NCI-H1417 treated with DMSO at 0.1 percent for 48 hours (cell line): ENCODE measurements at places on chromosomes 1 and 21.

GRCh38 chr21:28871388-28872010, 121.2 kb downstream of the LTN1 start:
- DNase-seq: no peak

DNA sequence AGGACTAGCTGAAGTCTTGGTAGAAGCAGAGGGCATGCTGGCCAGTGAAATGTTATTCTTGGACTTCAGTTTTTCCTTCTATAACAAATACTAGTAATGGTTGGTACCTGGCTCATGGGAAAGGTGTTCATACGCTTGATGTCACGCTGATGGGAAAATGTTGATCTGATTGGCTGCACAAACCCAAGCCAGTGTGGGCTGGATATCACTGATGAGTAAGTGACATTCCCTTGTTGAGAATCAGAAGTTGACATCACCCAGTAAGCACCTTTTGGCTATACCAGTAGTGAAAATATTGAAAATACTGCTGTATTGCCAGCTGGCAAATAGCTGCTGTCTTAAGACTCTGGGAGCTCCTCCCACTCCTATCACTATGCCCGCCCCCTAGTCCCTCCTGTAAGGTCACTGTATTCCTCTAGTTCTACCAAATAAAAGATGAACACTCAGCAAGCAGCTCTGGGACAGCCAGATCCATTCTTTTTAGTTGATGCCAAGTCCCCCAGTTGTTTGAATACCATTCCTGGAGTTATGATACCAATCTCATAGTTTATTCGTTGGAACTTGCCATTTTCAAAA, 168.2 kb downstream of the GRIK1 start:
- no peak for DNase-seq

- peak; percentile 74 for DNase-seq
Observed at GRCh38 chr1:45687754-45688740, at the start of gene TMEM69. TSS of gene TMEM69 (plus strand) at chr1:45688181. CDS start at chr1:45691069, 2,888 bp downstream.

DNA sequence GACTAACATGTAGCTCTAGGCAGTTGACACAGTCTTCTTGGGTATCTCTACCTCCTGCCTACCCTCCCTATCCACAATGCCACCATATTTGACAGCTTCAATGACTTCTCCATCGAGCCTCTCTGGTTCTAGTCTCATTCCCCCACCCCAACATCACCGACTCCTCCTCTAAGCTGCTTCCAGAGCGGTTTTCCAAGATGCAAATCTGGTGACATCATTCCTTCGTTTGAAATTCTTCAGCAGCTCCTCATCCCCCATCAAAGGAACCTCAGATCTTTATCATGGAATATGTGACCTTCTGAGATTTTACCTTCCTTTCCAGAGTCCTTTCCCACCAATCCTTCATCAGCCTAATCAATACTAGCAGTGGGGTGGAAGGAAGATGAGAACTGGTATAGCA, 352.4 kb upstream of the RUNX1 start:
- no peak for DNase-seq

DNA sequence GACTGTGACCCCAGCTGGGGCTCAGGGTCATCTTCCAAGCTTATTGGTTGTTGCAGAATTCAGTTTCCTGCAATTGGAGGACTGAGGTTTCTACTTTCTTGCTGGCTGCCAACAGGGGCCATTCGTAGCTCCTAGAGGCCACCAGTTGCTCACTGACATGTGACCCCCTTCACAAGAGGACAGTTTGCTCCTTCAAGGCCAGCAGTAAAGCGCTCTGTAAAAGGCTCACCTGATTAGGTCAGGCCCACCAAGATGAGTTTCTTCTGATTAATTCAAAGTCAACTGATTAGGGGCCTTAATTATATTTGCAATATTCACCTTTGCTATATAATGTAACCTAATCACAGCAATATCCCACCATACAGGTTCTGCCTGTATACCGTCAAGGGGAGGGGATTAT, 68.9 kb downstream of the SLC9A1 start:
- DNase-seq: no peak

DNA sequence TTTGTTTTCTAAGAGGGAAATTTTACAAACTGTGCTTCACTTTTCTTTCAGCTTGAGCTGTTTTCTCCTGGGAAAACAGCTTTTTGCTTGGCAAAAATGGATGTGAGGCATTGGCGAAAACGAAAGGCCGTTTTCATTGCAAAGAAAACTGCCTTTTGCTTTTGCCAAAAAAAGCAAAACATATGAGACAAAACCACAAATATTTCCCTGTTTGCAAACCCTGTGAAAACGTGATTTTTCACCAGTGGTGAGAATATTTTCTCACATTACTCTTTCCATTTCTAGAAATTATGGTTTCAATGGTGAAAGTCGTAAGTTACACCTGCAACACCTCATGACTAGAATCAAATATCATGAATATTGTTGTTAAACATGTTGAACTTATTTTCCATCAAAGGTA, 74.0 kb upstream of the ZBTB18 start:
- no peak for DNase-seq

GRCh38 chr1:37323486-37324377, 150.6 kb upstream of the ZC3H12A start:
- DNase-seq: no peak

DNA sequence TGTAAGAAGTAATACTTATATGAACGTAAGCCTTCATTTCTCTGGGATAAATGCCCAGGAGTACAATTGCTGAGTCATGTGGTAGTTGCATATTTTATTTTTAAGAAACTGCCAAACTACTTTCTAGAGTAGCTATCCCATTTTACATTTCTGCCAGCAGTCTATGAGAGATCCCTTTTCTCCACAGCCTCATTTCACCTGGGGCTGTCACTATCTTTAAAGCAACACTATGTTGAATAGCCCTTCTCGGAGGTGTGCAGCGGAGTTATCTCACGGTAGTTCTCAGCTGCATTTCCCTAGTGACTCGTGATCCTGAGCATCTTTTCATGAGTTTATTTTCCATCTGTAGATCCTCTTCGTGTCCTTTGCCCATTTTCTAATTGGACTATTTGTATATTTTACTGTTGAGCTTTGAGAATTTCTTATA, 93.4 kb downstream of the ADARB1 start:
- no peak for DNase-seq

- no peak for DNase-seq
Observed at GRCh38 chr1:196535727-196536126, 72.5 kb downstream of the KCNT2 start.

DNA sequence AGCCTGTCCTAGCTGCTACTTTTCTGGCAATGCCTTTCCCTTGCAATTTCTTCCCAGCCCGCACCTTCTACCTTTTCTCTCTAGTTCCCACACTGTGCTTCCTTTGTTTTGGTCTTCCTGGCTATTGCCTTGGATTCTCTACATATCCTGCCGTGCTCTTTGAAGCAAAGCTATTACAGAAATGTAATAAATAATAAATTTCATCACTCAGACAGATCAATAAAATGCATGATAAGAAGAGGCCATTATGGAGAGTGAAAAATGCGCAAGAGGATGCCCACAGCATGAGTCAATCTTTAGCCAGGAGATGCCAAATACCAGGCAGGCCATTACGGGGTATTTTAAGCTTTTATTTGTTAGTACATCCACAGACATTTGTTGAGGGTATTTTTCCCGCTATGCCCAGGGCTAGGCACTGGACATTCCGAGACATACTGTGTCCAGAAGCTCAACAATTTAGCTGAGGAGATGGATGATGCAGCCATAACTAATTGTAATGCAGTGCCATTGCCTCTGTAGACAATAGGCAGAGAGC, 163.6 kb downstream of the ST6GALNAC3 start:
- no peak for DNase-seq

DNA sequence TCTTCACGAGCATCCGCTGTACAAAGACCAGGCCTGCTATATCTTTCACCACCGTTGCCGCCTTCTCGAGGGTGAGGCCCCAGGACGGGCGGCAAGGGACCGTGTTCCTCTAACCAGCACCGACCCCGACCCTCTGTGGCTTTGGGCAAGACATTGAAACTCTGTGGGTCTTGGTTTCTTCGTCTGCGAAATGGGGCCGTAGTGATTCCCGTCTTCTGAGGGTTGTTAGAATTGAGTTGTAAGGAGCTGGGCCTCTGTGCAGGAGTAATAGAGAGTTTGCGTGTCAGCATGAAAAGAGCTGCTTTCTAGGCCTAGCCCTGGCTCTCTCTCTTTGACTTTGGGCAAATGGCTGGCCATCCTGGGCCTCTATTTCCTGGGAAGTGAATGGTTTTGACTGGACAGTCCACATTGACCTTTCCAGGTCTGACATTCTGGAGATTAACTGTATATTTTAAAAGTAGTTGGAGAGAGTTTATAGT, 591 bp downstream of the MRPL37 start:
- DNase-seq: no peak

DNA sequence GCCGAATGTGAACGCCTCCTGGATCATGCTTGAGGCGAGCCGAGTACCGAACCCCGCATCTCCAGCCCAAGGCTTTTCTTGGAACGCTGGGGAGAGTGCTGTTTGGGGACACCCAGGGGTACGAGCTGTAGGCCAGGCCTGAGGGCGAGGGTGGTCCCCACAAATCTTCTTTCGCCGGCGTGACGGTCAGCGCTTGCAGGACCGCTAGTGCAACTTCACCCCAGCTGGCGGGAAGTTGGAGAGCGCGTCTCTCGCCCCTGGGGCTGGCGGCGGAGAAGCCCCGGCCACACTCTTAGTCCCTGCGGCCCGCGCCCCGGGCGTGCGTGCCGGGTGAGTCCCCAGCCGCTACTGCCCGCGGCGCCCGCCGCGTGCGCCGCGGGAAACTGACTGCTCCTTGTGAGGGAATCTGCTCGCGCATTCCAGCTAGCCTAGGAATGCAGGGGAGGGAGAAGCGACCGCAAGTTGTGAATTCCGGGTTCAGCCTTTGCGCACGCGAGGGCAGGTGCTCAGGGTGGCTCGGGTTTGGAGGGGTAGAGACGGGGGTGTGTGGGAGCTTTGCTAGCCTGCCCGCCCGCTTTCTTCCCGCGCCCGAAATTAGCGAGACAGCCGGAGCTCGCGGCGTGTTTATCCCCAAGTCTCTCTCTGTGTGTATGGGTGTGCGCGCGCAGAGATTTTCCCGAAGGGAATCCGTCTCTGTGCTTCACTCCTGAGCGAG, 884 bp downstream of the LHX4 start:
- no peak for DNase-seq

DNA sequence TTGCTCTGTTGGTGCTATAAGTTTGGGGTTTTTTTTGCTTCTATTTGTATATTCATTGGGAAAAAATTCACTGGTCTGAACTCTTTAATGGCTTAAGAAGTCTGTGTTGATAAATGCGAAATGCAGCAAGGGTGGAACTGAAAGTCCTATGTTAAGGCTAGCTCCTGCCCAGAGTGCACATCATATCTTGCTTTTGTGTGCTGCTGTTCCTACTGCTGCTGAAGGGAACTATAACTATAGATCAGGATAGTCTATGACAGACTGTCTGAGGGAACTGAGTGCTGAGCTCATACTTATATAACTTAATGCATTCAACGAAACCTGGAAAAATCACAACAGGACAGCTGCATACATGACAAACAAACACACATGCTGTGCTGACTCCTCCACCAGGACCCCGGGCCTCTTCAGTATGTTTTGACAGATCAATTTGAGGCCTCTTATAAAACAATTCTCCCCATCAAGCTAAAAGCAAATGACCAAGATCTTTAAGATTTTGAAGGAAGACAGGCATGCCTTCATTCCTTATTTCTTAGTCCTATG, 1031.5 kb upstream of the ADGRL2 start:
- DNase-seq: no peak

GRCh38 chr21:38272215-38272614, 15.4 kb downstream of the KCNJ15 start:
- no peak for DNase-seq

- no peak for DNase-seq
Observed at GRCh38 chr1:62194651-62195544, at the start of gene L1TD1. TSS of gene L1TD1 (plus strand) at chr1:62194849. CDS start at chr1:62206629, 11,780 bp downstream.

GRCh38 chr1:87121711-87122163, 206.9 kb upstream of the LMO4 start:
- DNase-seq: no peak
